Femur (tissue), 1 donor: ENCODE measurements at places on chromosomes 12 and 14.
A peak's percentile ranks its signal among the peaks of the same experiment; 100 is the strongest.

- no peak for DNase-seq
Measured at GRCh38 chr12:92544322-92544721, 158.5 kb upstream of the PLEKHG7 start.

DNA sequence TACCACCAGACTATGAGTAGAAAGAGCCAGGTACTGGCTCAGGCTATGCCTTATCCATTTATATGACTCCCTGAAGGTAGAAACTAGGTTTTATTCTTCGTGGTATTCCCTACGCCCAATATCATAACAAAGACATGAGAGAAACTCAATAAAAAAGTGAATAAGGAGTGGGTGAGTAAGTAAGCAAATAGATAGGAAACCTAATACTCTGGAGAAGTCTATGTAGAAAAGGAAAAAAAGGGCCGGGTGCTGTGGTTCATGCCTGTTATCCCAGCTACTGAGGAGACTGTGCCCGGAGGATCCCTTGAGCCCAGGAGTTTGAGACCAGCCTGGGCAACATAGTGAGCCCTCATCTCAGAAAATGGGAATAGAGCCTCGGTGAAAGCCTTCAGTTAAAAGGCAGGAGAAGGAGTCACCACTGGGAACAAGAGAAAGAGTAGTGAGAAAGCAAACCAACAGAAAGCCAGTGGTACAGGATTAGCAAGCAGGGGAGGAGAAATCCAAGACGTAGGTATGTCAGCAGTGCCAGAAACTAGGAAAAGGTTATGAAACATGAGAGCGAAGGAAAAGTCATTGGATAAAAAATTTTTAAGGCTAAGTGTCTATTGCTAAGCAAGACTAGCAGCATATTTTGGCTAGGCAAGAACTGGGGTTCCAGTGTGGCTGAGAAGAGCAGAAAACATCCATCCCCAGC, 6.0 kb upstream of the OR6J1 start:
- no peak for DNase-seq

- DNase-seq: no peak
Measured at GRCh38 chr14:65117769-65118745, 15.7 kb upstream of the MAX start.

GRCh38 chr12:119808441-119808840, 68.7 kb downstream of the CIT start:
- DNase-seq: no peak

GRCh38 chr12:55718015-55718414, 2.2 kb downstream of the BLOC1S1 start:
- peak; percentile 49 for DNase-seq
